Stimulated activated CD8-positive, alpha-beta memory T cell treated with anti-CD3 and anti-CD28 coated beads, Interleukin-7, amount 100 ng/mL, for 1 hour (primary cell): ENCODE measurements at places on chromosomes 1 and 21.

- DNase-seq: no peak
Observed at GRCh38 chr1:1470626-1471388, 758 bp upstream of the ATAD3B start.

DNA sequence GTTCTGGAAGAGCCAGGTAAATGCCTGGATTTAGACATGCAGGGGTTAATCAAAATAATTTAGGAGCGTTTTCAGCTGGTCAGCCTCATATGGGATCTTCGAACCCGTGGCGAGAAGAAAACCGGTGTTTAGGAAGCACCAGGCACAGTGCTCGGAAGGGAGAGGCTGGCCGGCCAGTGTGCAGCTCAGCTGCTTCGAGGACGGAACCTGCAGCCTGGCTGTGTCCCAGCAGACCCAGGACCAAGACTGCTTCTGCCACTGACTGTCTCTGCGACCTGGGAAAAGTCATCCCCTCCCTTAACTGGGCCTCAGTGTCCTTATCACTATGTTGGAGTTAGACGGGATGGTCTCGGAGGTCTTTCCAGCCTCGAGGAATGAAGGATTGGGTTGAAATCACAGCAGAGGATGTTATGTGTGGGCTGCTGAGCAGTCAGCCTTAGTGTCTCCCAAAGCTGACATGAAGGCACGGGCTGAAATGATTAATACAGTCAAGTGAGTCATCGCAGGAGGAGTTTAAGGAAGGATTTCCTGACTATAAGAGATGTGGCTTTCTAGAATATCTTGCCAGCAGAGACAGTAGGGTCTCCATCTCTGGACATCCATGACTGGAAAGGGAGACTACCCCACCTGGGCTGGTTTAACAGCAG, 20.8 kb downstream of the PPFIA4 start:
- DNase-seq: no peak

DNA sequence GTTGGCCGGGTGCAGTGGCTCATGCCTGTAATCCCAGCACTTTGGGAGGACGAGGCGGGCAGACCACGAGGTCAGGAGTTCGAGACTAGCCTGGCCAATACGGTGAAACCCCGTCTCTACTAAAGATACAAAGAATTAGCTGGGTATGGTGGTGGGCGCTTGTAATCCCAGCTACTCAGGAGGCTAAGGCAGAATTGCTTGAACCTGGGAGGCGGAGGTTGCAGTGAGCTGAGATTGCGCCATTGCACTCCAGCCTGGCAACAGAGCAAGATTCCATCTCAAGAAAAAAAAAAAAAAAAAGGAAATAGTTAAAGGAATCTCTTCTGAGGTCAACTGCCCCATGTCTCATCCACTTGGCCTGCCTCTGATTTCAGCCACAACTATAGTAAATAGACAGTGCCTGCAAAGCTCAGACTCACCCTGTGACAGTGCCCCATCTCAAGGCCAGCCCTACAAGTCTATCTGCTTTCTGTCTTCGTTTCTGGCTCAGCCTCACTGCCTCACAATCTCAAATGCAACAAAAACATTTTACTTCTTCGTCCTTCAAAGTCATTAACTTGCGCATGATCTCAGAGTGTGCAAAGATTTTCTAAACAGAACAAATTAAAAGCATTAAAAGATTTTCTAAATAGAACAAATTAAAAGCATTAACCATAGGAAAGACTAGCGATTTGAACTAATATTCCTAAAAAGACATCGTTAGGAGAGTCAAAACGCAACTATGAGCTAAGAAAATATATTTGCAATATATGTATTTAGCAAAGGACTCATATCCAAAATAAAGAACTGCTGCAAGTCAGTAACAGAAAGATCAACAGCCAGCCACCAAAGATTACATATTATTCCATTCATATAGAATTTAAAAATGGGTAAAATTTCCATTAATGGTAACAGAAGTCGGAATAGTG, 65.0 kb upstream of the PRDX6 start:
- no peak for DNase-seq

- DNase-seq: no peak
Observed at GRCh38 chr1:201795066-201795465, 33.9 kb upstream of the IPO9 start.

GRCh38 chr1:220785166-220786056, 1.3 kb upstream of the MTARC1 start:
- no peak for DNase-seq

GRCh38 chr1:153404768-153405167, 11.6 kb upstream of the S100A7A start:
- peak; percentile 19 for DNase-seq

GRCh38 chr1:76281306-76281705, 206.8 kb downstream of the ST6GALNAC3 start:
- no peak for DNase-seq

DNA sequence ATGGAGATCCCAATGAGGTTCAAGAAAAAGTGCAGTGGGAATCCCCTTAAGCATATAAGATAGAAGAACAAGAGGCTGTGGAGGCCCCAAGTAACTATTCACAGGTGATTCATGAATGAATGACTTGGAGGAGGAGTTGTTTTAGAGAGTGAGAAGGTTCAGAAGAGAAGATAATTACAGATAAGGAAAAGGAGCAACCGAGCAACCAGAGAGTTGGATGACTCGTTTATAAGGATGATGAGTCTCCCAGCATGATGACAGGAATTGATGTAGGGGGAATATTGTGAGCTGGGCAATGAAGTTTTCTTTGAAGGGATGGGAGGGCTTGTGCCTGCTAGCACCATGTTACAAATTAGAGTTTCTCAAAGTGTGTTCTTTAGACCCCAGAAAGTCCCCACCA, 9.8 kb downstream of the C8A start:
- DNase-seq: no peak

DNA sequence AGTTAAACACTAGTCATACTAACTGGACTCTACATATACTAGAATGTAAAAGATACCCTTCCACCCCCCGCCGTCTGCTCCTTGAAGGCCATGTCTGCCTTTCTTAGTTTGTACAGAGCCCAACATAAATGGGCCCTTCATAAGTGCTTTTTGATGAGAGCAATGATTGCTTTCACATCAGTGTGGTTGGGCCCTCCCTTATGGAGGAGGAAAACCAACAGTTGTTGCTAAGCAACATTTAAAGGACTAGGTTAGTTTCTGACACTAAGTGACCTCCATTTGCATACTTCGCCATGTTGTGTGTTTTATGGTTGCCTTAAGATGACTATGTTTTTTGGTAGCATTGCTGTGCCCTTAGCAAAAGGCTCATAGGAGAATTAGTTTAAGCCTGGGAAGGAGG, 182.0 kb upstream of the SGIP1 start:
- no peak for DNase-seq

DNA sequence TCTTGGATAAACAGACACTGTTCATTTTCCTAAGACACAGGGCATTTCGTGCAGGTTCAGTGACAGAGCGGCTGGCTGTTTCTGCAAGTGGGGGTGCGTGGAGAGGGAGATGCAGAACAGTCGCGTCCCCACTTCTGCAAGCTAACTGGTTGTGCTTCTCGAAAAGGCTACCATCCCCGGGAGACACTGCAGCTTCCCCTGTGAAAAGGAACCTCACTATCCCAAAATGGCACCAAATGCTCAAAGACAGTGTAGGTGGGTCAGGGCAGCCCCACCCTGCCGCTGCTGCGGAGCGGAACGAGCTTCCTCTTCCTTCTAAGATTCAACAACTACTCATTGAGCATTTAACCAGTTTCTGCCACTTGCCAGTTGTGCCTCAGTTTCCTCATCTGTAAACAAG, 19.2 kb upstream of the BACE2 start:
- DNase-seq: no peak
